ENCODE measurements at places on chromosomes 2 and 18.
A peak's percentile ranks its signal among the peaks of the same experiment; 100 is the strongest.

DNA sequence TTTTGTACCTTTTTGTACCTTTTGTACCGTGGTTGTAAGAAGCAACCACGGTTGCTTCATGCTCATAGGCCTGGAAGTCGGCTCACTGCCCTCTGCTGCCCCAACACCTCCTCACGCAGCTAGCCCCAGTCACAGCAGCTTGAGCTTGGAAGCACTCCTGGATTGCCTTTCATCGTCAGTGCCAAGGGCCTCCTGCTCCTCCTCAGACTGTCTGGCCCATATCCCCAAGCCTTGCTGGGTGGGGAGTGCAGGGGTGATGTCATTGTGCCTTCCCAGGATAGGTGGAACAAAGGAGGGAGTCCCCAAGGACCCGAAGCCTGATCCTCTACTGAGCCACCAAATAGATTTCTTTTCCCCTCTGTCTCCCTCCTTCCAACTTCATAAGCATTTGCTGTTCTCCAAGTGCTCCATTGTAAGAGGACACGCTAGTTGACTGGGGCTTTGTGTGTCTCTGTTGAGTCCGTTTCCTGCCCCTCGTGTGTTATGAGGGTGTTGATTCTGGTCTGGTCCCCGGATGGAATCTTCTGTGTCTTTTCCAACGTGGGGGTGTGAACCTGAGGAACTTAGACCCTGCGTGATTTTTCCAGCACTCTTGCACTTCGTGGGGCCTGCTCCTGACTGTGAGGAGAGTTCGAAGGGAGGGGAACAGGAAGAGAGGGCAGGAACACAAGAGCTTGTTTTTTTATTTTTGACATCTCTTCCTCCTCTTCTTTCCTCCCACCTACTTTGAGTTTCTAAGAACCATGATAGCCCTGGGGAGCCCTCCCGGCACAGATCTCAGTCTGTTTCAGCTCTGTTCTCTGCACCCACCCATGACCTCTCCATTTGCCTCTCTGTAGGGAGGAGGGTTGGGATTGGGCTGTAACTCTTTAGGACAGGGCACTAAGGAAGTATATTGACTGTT, 127.2 kb upstream of the EML6 start:
- DNase-seq, result no peak

DNA sequence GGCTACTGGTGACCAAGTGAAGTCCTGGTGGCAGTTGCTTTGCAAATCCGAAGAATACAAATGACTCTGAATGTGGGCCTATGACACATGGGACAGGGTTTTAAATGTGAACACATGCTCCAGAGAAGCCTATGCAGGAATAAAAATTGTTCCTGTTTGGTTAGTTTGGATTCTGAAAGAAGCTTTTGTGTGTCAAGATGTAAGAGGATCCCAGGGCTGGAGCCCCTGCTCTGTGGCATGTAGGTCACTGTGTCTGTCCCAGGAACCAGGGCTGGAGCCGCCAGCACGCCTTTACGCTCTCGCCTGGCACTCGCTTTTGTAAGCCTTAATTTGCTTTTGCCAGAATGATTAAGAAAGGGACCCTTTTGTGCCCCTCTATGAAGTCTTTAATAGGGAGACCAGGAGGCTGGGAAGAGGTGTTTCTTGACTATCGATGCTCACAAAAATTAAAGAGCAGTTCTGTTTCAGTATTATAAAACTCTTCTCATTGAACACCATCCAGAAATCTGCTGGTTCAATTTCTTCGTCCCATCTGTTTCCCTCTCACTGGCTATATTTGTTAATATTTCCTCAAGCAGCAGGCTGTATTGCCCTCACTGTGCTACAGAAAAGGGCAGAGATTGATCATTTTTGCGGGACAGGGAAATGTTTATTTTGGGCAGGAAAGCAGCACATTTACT, 532.7 kb upstream of the POU3F3 start:
- no peak for DNase-seq

DNA sequence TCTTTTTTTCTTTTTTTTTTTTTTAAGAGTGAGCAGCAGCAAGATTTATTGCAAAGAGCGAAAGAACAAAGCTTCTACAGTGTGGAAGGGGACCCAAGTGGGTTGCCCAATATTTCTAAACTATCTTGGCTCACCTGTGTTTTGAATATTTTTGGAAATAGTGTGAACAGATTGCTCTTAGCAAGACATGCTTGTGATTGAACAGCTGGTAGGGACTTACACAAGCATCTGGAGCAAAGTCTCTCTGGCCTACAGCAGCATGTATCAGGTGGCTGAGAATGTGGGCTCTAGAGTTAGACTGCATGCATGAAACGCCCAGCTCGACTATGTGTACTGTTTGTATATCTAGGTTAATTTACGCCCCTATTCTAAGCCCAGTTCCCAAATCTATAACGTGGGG, 40.3 kb upstream of the FBXO11 start:
- DNase-seq, result no peak

DNA sequence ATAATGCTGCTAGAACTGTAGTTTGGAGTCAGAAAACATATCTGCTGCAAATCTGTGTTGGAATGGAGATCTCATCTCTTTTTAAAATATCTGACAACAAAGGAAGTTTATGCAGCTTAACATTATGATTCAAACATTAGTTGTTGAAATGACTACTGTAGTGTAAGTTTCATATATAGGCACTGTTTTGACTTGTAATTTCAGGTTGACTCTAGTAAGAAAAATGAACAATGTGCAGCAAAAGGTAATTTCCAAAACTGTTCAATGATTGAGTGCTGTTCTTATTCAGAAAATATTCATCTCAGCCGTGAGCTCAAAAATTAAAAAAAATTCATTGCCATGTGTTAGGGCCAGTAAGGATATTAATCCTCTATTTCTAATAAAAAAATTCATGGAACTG, 48.5 kb downstream of the CCDC138 start:
- no peak for DNase-seq

DNA sequence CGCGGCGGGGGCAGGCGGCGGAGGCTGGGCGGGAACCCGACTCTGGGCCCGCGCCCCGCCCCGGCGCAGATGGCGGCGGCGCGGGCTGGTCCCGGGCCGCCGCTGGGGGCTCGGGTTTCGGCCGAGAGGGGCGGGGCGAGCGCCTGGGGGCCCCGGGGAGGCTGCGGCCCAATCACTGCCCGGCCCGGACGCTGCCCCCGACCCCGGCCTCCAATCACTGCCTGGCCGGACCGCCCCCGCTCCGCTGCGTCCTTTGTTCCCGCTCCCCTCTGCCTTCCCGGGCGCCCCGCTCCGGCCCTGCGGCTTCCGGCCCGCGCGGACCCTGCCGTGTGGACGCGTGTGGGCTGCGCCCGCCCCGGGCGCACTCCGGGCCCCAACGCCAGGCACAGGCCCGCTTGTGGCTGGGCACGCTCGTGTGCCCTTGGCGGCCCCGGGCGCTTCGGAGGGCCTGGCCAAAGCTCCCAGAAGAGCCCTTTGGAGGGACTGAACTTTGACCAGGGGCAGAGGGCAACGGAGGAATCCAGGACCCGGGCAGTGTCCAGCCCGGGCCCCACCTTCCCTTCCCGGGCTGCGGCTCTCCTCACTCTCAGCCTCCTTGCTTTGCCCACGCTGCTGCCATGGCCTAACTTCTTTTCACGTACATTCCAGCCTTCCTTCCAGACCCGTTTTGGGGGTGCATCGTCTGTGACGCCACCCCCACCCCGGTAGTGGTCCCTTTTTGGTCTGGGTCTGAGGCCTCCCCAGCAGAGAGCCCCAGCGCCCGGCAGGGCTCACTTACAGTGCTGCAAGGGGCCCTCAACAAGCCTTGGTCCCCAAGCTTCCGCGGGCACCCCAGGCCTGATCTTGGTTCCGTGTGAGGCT, 27.1 kb upstream of the PTMA start:
- no peak for DNase-seq

DNA sequence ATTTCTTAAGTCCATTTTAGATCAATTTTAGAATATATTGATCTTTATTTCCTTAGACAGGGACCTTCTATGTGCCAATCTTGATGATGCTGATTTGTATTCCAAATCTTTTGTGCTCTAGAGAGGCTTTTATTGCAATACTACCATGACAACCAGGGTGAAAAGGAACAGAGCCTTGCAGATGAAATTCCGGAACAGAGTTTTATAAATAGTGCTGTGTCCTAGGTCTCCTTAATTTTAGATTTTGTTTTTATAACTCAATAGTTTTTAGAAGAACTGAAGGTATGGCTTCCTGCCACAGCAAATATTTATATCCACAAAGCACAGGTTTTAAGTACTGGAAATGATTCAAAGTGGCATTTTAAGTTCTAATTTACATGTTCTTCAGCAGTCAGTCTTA, 160.2 kb downstream of the PMAIP1 start:
- DNase-seq, result no peak

DNA sequence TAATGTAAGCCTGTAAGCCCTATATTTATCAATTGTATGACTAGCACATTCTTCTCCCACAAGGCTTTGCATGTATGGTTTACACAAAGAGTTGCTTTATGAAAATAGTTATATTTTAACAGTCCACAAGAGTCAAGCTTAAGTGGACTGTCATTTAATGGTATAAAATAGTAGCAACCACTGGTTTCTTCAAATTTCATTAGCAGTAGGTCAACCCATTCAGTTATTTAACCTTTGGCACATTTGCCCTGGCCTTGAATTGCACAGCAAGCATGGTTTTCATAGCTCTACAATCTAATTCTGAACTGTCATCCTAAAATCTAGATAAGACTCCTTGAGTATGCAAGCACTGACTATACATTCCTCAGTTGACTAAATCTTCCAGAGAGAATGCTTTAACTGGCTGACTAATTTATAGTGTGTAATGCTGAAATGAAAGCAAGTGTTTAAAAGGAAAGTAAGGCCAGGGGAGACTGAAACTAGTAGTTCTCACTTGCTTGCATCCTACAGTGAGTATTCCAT, 1.8 kb downstream of the DPP4 start:
- DNase-seq, result no peak

DNA sequence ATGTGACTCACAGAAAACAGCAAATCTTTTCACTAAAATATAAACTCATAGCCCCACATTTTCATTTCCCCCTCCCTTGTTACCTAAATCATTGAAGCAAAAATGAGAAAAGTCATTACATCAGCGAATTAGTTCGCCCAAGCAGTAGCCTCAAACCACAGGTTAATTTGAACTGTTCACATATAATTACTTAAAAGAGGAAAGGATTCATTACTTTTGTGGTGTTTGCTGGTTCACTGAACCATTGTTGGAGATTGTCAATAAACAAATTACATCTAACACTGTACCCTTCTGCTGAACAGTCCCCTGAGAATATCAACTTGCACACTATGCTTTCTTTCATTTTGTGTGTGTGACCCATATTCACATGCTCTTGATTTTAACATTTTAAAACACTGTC, 238.7 kb downstream of the ERBB4 start:
- DNase-seq, result no peak

DNA sequence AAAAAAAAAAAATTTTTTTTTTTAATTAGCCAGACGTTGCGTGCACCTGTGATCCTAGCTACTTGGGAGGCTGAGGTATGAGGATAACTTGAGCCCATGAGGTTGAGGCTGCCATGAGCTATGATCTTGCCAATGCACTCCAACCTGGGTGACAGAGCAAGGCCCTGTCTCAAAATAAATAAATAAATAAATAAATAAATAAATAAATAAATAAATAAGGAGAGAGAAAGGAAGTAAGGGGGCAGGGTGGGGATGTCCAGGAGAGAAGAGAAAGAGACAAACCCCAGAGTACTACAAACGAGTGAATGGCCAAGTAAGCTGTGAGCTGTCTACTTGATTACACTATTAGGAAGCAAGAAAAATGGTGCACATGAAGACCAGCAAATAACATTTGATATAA, 7.7 kb upstream of the PMAIP1 start:
- DNase-seq, result no peak

- DNase-seq, result peak; percentile 63
Observed at GRCh38 chr2:18771212-18771611, 181.8 kb upstream of the NT5C1B start.

DNA sequence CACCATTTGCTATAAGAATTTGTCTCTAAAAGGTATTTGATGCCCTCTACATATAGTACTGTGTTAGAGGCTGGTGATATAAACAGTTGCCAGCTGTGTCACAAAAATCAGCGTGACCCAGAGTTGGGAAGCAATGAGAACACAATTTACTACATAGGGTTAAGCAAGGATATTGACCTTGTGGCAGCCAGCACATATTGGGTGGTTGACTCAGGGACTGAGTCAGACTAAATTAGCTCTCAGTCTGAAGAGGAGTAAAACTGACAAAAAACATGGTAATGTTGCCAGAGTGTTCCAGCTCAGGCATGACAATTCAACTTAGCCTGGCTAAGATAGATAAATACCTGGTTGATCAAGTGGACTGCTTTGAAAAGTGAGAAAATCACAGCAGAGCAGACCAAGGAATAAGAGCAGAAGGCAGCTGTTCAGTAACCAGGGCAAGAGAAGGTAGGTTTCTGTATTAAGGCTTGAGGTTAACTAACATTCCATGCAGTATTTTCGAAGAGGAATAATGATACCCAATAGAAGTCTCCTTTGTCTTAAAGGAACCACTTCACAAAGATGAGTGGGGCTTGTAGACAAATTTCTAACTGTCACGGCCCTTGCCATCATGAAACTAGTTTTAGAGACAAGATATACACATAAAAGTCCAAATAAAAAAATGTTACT, 108.2 kb upstream of the ERBB4 start:
- DNase-seq, result peak; percentile 71

GRCh38 chr2:224630659-224631550, 45.7 kb upstream of the CUL3 start:
- DNase-seq, result peak; percentile 15

- no peak for DNase-seq
Observed at GRCh38 chr2:129623783-129624182, 355.7 kb upstream of the RAB6C start.

DNA sequence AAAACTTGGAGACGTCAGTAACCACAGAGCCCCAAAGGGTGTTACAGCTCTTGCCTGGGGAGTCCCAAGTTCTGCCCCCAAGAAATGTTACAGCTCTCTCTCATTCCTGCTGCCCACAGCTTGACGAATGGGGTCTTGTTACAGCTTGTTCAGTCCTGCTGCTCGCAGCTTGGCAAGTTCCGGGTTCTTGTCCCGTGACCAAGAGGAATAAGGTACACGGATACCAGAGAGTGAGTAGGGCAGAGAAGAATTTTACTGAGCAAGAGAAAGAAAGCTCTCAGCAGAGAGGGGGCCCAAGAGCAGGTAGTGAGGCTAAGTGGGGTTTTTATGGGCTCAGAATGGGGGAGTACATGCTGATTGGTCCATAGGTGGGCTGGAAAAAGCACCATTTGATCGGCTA, 27.2 kb downstream of the SLC39A6 start:
- peak; percentile 81 for DNase-seq

DNA sequence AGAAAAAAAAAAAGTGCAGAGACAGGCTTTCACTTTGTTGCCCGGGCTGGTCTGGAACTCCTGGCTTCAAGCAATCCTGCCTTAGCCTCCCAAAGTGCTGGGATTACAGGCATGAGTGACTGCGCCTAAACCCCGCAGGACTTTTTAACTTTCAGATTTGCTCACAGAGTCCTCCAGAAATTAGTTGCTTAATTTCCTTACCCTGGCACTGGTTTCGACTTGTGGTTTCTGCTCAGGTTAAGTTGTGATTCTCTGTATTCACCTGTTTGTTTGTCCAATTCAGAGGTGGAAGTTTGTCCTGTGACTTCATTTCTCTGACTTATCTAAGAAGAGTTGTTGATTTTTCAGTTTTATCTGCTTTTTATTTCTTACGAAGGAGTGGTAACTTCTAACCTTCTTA, 238.1 kb downstream of the TMEM182 start:
- DNase-seq, result no peak
